ENCODE measurements at places on chromosomes 2 and 18. TPM values are rescaled to one million over a fixed set of nuclear protein-coding genes. Genes with fewer than 3 reads are reported as not detected.

- no peak overlapping the region for H3K4me3 ChIP-seq
- H3K27me3 ChIP-seq: no peaks in the 10 kb centered on the region
- H3K36me3 ChIP-seq: no peaks in the 10 kb centered on the region
- DNase-seq: no peak
Observed at GRCh38 chr2:55779459-55780421, 86.1 kb upstream of the PNPT1 start.

SERPINB13 gene
- not detected for total RNA-seq

- H3K4me1 ChIP-seq: peaks cover 2% of the 10 kb centered on the region
- no peak overlapping the region for H3K4me3 ChIP-seq
- H3K27ac ChIP-seq: no peak overlapping the region
- H3K36me3 ChIP-seq: no peaks in the 10 kb centered on the region
Observed at GRCh38 chr2:100029460-100029859, 112.9 kb downstream of the AFF3 start.

ZNF24 gene
- 30.3 TPM for total RNA-seq

- DNase-seq: no peak
- peaks cover 8% of the 10 kb centered on the region for H3K36me3 ChIP-seq
- no peak overlapping the region for H3K4me3 ChIP-seq
- H3K4me1 ChIP-seq: no peaks in the 10 kb centered on the region
Observed at GRCh38 chr2:233142355-233142897, 82.3 kb downstream of the INPP5D start.

DNA sequence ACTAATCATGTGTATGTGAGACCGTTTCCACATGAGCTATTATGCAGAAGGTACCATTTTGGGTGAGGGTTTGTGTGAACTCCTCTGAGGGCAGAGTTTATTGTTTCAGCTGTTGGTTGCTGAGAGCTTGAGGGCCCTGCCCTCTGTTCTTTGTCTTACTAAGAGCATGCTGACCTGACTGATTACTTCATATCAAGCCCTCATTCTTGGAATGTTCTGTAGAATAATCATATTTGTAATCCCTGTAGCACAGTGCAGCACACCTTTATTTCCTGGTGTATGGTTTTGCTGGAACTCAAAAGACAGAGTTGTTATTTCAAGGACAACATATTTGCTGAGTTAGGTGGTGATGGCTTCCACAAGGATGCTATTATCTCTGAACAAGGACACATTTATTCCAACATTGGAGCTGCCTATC, 118.5 kb downstream of the GALNT3 start:
- no peak for DNase-seq
- no peaks in the 10 kb centered on the region for H3K27me3 ChIP-seq

DSC2 gene
- 16.4 TPM for total RNA-seq

VWA3B gene
- total RNA-seq: not detected

POMC gene
- 0.84 TPM for total RNA-seq

GRCh38 chr2:1793001-1793867, 48.9 kb upstream of the PXDN start:
- H3K27me3 ChIP-seq: peaks cover 4% of the 10 kb centered on the region
- no peak for DNase-seq
- no peaks in the 10 kb centered on the region for H3K4me1 ChIP-seq
- H3K27ac ChIP-seq: no peak overlapping the region
- no peaks in the 10 kb centered on the region for H3K36me3 ChIP-seq
- H3K4me3 ChIP-seq: no peak overlapping the region

DNA sequence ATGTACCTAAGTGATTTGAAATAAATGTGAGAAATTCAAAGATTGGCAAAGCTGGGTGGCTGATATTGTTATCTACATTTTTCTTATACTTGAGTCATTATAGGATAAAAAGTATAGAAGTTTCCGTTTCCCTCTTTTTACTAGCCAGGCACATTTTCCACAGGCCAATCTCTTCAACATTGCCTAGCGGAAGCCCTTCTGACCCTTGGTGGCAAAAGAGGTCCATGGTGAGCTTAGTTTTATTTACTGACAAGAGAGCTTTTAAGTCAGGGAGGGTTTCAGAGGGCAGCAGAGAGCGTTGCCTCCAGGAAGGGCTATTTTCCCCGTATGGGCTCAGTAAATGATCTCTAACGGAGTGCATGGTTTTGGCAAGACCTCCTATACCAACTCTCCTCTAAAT, 15.1 kb upstream of the RHOB start:
- peaks cover 17% of the 10 kb centered on the region for H3K4me1 ChIP-seq
- no peak overlapping the region for H3K4me3 ChIP-seq
- no peaks in the 10 kb centered on the region for H3K36me3 ChIP-seq
- DNase-seq: no peak

- no peak for DNase-seq
- H3K27ac ChIP-seq: no peak overlapping the region
- no peak overlapping the region for H3K4me3 ChIP-seq
- no peaks in the 10 kb centered on the region for H3K27me3 ChIP-seq
- H3K36me3 ChIP-seq: no peaks in the 10 kb centered on the region
Observed at GRCh38 chr2:172470958-172471922, 43.9 kb downstream of the ITGA6 start.

DNA sequence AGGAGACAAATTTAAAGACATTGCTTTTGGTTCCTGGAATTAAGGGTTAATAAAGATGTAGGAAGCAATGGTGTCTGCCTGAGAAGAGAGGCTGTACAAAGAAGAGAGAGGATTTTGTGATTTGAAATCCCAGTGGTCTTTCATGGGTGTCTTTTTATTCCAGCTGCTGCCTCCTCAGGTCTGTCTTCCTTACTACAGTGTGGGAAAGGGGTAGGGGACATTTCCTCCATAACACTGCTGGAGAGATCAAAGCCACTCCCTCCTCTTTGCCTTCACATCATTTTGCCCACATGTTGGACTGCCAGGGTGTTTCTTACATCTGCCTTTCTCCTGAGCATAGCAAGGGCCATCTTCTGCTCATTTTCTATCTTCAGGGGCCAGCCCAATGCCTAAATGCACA, 348.5 kb downstream of the EN1 start:
- H3K4me3 ChIP-seq: no peak overlapping the region
- H3K27me3 ChIP-seq: no peaks in the 10 kb centered on the region
- DNase-seq: no peak
- no peaks in the 10 kb centered on the region for H3K36me3 ChIP-seq

DNA sequence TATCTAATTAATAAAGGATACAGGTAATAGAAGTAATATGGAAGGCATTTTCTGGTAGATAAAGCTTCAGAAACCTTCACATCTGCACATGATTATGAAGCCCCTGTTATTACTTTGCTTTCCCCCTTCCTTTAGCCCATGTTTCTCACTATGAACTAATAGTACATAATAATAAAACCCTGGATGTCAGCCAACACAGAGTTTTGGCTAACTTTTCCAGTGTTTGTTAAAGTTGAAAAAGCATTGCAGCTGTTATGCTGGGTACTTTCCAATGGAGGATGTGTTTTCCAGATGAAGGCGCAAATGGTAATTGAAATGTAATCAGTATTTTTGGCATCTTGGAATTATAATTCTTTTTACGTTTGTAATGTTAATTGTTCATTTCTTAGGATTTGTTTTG, 43.5 kb downstream of the SPTBN1 start:
- no peak overlapping the region for H3K27ac ChIP-seq
- H3K36me3 ChIP-seq: no peaks in the 10 kb centered on the region
- peaks cover 5% of the 10 kb centered on the region for H3K4me1 ChIP-seq
- no peaks in the 10 kb centered on the region for H3K27me3 ChIP-seq
- no peak overlapping the region for H3K4me3 ChIP-seq
- DNase-seq: no peak

KIF5C gene
- 0.25 TPM for total RNA-seq

DNA sequence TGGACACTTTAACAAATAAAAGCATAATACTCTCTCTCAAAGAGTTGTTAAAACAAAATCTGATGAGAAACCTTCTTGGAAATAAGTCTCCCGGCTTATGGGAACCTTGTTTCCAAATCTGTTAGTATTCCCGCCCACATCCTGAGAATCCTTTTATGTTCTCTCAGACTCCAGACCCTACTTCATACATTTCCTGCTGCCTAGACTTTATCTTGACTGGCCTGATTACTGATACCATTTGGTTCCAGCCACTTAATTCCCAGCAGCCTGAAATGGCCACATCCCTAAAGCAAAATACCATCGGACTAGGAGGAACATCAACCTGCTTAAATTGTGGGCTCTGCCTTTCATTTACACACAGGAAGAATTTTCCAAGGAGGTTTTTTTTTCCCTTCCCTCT, 79.1 kb upstream of the CYP1B1 start:
- H3K4me3 ChIP-seq: no peak overlapping the region
- H3K4me1 ChIP-seq: peaks cover 16% of the 10 kb centered on the region
- H3K27me3 ChIP-seq: no peaks in the 10 kb centered on the region
- H3K36me3 ChIP-seq: no peaks in the 10 kb centered on the region
- DNase-seq: no peak
- no peak overlapping the region for H3K27ac ChIP-seq

FEZ2 gene
- 14.5 TPM for total RNA-seq

TBR1 gene
- total RNA-seq: not detected

SLC35F6 gene
- total RNA-seq: 30.7 TPM

LAMA3 gene
- total RNA-seq: 3.9 TPM

GRCh38 chr18:31237142-31237541, 74.5 kb upstream of the DSC1 start:
- no peaks in the 10 kb centered on the region for H3K27me3 ChIP-seq
- H3K27ac ChIP-seq: no peak overlapping the region
- H3K4me3 ChIP-seq: no peak overlapping the region
- H3K36me3 ChIP-seq: no peaks in the 10 kb centered on the region
- H3K4me1 ChIP-seq: peaks cover 33% of the 10 kb centered on the region

SERPINB2 gene
- not detected for total RNA-seq

- no peak overlapping the region for H3K27ac ChIP-seq
- H3K4me1 ChIP-seq: no peaks in the 10 kb centered on the region
- H3K4me3 ChIP-seq: no peak overlapping the region
- no peaks in the 10 kb centered on the region for H3K36me3 ChIP-seq
- no peaks in the 10 kb centered on the region for H3K27me3 ChIP-seq
Observed at GRCh38 chr2:113854970-113855740, 34.7 kb upstream of the ACTR3 start.

DNA sequence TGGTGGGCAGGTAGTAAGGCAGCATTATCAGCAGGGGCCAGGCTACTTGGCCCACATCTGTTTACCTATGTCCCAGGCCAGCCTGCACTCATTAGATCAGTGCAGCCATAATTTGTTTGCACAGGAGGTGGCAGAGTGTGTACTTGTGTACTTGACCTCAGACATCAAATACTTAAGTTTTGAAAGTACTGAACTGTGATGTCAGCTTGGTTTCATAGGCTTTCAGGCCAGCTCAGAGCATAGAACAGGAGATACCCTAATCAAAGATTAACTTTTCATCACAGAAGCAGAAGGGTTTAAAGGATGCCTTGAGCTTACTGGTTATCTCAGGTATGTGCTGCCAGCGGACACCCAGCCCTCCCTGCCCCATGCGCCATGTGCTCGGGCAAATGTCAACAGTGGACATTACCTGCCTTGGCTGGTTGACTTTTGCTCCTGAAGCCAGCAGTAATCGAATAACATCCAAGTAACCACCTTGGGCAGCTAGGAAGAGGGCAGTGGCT, 33.2 kb downstream of the ANKRD29 start:
- peaks cover 3% of the 10 kb centered on the region for H3K4me1 ChIP-seq
- no peak overlapping the region for H3K27ac ChIP-seq
- H3K27me3 ChIP-seq: no peaks in the 10 kb centered on the region
- no peaks in the 10 kb centered on the region for H3K36me3 ChIP-seq
- DNase-seq: no peak
